ENCODE measurements at places on chromosomes 6 and 20. TPM values are rescaled to one million over a fixed set of nuclear protein-coding genes. Genes with fewer than 3 reads are reported as not detected.

Gene ULBP3
- total RNA-seq: 11.0 TPM

Gene AKIRIN2
- total RNA-seq: 32.4 TPM

Gene SALL4
- 1.8 TPM for total RNA-seq

Gene DPM1
- 40.7 TPM for total RNA-seq

Gene MRAP2
- 0.23 TPM for total RNA-seq

Gene SRMS
- total RNA-seq: not detected

Gene TFAP2B
- total RNA-seq: not detected

Gene MYCT1
- total RNA-seq: 156 TPM

Gene CTCFL
- total RNA-seq: not detected

GRCh38 chr20:17138237-17138636 is 88.6 kb upstream of the PCSK2 start:
- DNase-seq: no peak

GRCh38 chr6:13488015-13488895 is 855 bp upstream of the GFOD1 start:
- no peak for DNase-seq

DNA sequence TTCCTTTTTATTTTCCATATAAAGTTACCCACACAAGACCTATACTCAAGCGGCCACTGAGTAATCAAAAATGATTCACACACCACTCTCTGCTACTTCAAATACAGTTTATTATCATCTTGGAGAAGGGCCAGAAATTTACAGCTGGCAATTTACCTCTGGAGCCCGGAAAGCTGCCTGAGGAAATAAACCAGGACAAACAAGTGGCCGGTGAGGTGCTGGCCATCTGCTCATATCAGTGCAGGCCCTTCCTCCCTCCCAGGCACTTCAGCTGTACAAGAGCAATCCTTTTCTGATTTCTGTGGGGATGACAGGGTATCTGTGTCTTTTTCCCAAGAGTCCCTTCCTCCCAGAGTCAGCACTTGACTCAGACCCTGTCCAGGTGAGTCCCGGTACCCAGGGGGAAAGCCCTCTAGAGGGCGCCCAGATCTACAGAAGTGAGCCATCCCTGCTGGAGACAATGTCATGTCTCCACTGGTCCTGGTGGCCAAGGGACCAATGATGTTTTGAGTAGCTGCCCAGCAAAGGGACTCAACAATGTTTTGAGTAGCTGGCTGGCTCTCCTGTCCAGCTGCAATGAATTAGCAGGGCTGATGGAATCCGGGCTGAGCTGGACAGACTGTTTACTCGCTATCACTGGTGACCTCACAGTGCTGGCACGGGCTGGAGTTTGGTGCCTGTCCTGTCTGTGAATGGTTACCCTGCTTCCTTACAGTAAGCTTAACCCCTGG is 23.6 kb downstream of the LRP11 start:
- no peak for DNase-seq

DNA sequence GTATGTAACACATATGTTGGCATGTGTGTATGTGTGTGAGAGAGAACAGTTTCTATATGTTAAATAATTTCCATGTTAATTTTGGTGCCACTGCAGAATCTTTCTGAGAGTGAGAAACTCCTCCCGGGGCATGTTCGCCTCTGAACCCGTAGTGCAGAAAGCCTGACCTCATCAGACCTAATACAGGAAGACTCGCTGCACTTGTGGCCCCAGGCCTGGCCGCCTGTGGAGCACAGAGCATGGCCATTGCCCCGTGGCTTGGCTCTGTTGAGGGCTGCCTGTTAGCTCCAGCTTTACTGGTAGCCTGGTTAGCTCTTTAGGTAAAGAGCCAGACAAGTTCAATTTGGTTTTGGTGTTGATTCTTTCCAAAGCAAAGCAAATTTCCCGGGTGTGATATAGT is 25.5 kb downstream of the FARS2 start:
- DNase-seq: no peak

GRCh38 chr20:49406666-49407065 is 75.8 kb downstream of the KCNB1 start:
- no peak for DNase-seq

DNA sequence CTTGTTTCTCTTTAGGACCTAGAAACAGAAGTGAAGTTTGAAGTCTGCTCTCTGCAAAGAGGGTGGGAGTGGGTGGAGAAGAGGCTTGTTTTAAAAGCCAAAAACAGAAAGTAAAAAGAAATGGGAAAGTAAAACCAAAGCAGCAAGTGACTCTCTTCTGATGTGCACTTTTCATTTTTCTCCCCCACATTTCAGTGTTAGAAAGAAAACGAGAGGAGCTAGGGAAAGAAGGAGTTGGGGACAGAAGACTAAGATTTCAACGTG is 1.3 kb downstream of the C6orf141 start:
- no peak for DNase-seq

GRCh38 chr6:14799928-14800327 is 445.9 kb upstream of the JARID2 start:
- DNase-seq: no peak

GRCh38 chr6:167824591-167825331 is 1.9 kb upstream of the AFDN start:
- DNase-seq: no peak

DNA sequence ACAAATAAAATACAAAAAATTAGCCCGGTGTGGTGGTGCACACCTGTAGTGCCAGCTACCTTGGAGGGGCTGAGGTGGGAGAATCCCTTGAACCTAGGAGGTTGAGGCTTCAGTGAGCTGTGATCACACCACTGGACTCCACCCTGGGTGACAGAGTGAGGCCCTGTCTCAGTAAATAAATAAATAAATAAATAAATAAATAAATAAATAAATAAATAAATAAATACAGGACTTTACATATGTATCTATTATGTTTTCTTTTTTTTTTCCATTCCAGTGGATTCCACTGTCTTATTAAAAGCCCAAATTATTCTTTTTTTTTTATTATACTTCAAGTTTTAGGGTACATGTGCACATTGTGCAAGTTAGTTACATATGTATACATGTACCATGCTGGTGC is 41.1 kb upstream of the ENPP5 start:
- no peak for DNase-seq

GRCh38 chr20:37343212-37343993 is 2.5 kb upstream of the SRC start:
- DNase-seq: no peak

DNA sequence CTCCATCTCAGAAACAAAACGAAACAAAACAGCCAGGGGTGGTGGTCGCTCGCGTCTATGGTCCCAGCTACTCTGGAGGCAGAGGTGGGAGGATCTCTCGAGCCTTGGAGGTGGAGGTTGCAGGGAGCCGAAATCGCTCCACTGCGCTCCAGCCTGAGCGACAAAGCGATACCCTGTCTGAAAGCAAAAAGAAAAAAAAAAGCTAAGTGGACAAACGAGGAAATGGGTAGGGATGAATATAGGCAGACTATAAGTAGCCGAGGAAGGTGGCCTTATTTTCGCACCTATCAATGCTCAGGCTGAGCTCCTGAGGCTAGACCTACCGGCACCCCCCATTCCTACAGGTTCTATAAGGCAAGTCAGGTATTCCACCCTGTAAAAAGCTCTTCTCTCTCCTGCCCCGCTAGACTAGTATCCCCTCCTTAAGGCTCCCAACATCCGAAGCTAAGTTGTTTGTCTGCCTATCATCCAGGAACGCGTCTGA is 650 bp upstream of the CASP8AP2 start:
- DNase-seq: no peak

DNA sequence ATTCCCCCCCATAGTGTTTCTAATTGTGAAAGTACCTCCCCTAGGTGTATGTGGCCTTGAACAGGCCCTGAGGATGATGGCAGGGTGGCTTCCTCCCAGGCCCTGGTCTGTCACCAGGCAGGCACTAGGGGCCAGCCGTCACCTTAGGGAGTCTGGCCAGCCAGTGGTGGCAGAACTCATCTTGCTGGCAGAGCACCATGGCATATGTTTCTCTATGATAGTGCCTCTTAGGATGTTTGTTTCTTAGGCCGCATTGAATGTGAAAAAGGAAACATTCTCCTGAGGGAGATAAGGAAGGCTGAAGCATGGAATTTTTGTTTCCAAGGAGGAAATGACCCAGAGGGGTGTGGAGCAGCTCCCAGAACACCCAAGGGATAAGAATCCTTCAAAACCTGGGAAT is 45.2 kb upstream of the KLHL31 start:
- no peak for DNase-seq

- no peak for DNase-seq
Observed at GRCh38 chr6:139306291-139306981, 14.6 kb upstream of the TXLNB start.

DNA sequence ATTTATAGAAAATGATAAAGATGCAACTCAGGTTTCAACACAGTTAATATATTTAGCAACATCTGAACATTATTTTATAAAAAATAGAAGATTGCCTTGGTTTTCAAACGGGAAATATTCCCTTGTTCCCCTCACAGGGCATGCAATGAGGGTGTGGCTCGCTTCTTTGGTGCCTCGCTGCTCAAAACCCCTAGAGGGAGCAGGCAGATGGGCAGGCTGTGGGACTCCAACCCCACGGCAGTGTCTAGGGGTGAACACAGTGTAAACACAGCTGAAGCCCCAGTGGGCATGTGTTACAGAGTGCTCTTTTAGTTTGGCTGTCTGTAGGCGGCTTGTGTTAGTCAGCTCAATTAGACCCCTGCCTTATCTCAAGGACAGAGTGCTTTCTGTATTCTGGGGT is 560.8 kb upstream of the IMPG1 start:
- DNase-seq: no peak

DNA sequence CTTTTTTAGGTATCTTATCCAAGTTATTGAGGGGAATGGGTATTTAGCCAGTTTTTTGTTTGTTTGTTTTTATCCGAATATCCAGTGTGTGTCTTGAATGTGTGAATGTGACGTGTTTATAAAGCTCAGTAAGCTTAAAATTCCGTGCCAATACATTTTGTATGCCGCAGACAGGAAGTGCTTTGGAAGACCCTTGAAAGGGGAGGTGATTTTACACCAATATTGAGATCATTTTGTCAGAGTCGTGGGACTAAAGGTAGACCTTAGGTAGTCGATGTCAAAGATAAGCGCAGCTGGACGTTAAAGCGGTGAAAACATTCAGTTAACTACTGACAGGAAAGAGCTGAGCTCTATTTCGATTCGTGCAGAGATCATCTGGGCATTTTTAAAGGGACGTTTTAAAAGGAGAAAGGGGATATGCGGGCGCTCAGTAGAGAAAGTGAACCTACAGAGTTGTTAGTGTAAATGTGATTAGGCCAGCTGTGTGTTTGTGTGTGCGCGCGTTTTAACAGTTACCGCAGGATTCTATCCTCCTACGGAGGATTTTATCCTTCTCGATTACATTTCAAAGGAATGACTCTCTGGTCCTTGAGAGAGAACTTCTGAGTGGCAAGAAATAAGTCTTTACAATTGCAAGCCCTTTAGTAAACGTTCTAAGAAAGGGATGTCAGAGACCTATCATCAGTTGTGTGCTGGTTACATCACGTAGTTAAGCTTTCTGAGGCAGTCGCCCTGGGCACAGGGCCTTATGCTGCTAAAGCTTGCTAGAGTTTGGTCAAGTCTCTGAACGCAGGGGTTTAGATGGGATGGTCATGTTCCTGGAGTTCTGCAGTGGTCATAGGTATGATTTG is 625 bp upstream of the ECHDC1 start:
- peak; percentile 18 for DNase-seq

DNA sequence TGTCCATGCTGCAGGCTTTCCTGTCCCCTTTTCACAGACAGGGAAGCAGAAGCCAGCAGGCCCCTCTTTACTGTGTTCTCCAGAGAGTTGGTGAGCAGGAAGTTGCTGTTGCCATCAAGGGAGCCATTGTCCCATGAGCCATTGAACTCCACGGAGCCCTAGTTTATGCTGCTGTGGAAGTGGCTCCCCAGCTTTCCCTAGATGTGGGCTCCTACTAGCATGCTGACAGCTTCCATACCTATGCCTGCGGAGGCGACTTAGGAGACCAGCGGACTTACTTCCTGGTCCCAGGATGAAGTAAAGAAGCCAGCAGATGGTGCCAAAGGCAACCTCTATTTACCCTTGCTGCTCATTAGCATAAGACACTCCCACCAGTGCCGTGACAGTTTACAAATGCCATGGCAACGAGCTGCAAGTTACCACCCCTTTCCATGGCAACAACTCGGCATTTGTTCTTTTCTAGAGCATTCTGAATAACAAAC is 30.8 kb upstream of the FKBP1A start:
- no peak for DNase-seq

- no peak for DNase-seq
Observed at GRCh38 chr6:168584249-168584648, 143.3 kb downstream of the SMOC2 start.

DNA sequence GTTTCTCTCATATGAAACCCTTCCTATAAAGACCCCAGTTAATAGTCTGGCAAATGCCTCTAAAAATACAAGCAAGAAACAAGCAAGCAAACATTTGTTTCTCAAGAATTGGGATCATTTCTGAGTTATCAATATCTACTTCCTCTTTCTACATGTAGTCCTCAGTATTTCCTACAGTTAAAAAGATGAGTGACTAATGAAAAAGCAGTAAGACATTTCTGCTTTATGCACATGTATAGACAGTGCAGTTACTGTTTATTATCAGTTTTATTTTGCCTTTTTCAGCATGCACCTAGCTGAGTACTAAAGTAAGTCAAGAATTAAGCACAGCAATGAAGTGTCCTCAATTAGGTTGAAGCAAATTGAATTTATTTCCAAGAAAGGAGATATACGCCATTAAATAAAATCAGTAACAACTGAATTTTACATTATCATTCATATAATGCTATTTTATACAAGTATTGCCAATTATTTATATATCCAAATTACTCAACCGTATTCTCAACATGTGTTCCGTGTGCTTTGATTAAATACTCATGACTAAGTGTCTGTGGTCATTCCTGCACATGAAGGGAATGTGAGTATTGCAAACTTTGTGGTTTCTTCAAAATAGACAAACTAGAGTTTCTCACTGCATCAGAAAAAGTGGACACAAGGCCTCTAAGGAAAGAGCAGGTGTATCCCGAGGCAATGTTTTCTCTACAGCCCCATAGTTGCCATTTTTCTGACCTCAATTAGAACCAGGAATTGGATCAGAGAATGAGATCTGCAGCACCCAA is 159.3 kb upstream of the MARCKS start:
- no peak for DNase-seq

- DNase-seq: no peak
Observed at GRCh38 chr6:36793296-36793912, 45.8 kb downstream of the CPNE5 start.

DNA sequence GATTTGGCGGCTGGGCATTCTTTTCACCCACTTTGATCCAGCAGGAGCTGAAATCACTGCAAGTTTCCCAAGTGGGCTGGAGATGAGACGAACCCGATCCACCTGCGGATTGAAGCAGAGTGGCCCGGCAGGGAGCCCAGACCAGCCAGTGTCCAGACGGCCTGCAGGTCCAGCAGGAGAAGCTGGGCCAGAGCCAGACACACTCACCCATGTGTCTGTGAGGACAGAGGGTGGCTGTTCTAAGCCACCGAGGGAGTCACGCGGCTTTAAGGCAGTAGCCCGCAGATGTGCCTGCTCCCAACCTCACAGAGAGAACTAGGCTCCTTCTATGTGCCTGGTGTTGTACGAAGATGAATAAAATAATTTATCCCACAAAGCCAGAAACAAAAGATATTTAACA is 200.7 kb downstream of the WDR27 start:
- DNase-seq: no peak

GRCh38 chr20:17611540-17612286 is 41.8 kb downstream of the DSTN start:
- no peak for DNase-seq
